ENCODE measurements at places on chromosomes 4 and X.

DNA sequence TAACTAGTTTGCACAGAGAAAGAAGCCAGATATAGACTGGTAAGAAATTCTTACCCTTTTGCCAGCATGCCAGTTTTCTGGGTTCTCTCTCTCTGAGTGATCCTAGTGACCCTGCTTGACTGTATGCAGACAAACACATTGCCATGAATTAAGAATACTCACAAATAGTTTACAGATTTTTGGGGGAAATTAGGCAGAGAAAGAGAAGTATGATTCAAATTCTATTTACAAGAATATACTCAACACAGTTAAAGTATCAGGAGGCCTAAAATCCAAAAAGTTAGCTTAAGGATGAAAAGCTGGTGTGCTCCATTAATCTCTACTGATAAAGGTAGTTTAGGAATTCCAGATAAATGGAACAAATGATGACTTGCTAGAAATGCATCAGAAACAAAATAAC is 18.4 kb downstream of the MOB1B start:
- DNase-seq = no peak

- no peak for DNase-seq
Observed at GRCh38 chr4:25233194-25233593, 639 bp upstream of the PI4K2B start.

DNA sequence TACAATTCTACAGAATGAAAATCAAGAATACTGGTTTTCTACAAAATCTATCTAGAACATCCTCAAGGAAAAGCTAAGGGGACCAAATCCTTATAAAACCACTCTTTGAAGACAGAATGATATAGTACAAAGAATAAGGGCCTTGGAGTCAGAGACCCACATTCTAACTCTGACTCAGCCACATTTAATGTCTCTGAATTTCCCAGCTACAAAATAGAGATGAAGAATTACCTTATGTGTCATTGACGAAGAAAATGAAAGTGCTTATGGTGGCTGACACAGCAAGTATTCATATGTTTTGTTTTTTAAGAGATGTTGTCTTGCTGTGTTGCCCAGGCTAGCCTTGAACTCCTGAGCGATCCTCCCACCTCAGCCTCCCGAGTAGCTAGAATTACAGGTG is 35.9 kb upstream of the CXorf38 start:
- no peak for DNase-seq

DNA sequence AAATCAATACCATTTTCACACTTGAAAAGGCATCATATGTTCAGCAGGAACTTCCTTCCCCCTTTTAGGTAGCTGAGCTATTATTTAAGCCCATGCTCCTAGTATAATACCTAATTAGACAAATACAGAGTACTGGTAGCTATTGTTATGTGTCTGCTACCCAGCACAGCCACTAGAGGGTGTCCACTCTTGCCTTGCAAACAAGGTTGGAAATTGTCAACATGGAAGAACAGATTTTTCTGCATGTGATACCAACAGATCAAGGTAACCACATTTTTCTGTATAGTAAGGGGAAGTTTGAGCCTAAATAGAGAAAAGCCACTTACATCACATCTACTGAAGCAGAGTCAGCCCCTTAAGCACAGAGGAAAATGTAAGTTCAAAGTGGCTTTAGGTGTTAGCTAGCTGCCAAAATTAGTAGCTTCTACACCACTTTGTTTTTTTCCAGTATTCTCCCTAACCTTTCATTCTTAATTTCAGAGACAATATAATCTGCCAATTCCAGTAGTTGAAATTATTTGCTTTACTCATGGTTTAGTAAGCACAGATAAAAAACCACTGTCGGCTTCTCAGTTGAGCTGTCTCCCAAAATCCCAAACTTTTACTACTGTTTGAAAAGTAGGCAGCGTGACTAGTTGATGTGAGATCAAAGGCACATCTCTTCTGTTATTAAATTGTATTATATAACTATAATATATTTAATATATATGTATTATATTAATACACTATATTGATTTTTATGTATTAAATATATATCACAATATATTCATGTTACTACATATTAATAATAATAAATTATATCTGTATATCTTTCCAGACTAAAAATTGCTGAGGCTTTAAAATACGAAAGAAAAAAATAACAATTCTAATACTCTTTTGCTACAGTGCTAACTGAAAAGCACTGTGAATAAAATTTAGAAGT is 38.2 kb downstream of the EDNRA start:
- no peak for DNase-seq

- DNase-seq = no peak
Observed at GRCh38 chrX:150621652-150622051, 53.2 kb downstream of the MTM1 start.

DNA sequence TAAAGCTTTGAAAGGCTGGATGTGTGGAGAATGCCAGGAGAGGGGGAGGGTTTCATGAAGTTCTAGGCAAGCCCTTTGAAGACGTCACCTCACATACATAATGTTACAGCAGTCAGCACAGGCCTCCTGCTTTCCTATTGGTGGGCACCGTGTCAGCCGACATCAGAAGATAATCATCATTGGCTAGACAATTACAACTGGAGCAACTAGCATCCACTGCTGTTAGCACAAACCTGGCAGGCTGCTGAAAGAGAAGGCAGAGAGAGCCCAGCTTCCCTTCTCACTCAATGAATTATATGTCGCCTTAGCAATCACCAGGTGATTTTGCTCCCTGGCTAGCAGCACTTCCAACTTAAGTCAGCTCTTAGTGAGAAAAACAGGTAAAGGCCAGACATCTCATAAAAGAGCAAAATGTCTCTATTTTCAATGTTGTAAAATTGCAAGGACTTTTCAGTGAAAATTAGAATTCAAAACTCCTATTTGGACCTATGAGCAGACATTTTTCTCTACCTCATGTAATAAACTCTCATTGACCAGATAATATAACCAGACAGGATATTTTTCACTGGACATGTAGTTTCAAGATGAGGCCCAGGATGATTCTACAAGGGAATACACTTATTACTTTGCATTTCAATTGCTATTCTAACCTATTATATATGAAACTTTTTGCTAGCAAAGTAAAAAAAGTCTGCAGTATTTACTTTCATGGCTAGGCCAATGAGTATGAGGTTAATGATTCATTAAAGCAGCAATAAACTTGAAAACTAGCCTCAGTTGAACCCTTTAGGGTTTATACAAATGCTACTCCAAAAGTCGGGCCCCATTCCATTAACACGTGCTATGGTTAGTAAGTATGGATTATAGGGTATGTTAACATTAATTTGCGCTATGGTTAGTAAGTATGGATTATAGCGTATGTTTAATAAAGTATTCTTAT is 4.3 kb downstream of the ELOVL6 start:
- peak; percentile 35 for DNase-seq

- no peak for DNase-seq
Observed at GRCh38 chrX:136046295-136047015, 61.2 kb downstream of the SLC9A6 start.

DNA sequence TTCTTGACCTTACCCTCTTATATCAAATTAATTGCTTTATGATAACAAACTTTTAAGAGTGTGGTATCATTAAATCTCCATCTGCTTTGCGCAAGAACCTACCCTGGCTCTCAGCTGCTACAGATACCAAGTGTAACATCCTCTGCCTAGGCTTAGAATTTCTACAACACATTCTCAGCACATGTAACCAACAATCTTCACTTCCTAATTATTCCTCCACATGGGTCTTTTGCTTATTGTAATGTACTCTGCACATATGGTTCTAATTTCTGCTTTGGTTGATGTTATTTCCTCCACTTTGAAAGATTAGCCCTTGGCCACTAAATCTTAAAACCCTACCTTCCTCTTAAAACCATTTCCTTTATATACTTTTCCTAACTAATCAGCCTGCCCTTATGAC is 242.4 kb downstream of the ARHGAP24 start:
- no peak for DNase-seq

DNA sequence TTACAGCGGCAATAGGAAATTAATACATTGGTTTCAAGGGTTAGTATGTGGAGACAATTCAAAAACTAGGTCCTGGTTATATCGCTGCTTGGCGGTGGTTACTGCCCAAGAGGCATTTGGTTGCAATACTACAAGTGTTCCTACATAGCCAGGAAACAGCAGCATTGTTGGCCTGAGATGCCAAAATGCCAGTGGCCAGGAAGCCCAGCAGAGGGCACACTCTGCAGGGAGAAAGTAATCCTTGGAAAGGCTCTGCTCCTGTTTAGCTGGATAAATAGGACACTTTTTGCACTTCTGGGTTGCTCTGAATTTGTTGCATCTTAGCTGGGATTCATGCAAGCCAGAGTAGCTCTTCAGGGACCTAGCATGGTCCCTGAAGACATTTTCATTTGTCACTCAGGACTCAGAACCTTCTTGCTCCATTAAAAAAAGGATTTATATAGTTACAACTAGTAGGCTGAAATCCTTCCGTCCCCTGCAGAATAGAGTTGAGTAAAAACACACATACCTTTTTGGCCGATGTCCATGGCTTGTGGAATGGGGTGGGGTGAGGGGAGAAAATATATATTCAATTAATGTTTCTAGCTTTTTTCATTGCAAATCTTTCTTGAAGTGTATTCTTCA is 8.1 kb upstream of the GPR119 start:
- DNase-seq = no peak

DNA sequence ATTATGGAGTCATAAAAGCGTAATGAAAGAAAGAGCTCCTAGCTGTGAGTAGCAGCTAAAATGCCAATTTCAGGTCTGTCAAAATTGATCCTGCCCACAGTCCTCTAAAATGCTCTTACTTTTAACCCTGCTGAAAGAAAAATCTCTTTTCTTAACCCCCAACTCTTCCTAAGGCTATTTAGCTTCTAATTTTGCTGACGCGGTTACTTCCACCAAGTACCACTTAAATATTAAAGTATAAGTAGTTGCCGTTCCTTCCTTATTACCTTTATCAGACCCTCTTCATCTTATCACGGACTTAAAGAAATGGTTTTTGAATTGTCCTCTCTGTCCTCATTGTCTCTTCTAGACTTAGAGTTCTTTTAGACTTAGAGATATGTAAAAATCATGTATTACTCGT is 272.2 kb downstream of the FRMPD4 start:
- DNase-seq = no peak

DNA sequence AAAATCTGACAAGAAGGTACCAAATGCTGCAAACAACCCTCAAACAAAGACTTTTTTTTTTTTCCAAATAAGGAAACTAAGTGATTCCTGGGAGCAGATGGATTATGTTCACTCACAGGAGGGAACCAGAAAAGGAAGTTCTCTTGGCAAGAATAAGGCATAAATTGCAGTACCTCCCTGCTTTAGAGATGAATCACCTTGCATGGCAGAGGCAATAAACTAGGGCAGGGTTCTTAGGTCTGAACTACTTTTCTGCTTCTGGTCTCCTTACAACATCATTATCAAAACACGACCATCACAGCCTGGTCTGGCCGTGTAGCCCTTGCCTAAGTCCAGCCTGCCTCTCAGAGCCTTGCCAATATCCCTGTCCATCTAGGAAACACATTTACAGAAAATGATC is 6.3 kb downstream of the TMEM31 start:
- no peak for DNase-seq

DNA sequence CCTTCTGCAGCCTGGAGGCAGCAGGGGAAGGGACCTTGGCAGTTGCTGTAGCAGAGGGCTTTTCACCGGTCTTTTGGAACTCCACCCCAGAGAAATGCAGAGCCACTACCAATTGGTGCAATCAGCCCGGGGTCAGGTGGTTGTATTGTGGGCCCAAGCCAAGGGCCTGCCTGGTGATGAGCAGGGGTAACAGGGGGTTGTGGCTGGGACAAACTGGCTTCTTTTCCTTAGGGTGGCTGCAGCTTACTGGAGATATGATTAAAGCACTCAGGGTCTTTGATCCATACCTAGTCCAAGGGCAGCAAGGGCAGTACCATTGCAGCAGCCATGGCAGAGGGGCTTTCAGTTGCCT is 28.1 kb downstream of the ENPEP start:
- DNase-seq = no peak

DNA sequence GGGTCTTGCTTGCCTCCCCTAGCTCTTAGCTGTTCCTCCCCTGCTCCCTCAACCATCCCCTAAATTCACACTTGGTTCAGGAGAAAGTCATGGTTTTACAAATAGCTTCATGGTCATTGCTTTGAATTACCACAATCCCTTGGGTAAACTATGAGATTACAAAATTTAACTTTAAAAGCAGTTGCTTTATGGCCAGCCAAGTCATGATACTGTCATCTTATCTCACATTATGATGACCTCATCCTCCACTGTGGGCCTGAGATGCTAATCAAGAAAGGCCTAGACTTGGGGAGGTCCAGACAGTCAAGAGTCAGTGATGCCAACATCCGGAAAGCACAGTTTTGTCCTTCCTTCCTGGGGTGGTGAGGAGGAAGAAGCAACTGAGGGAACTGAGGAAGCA is 10.5 kb upstream of the FGF16 start:
- no peak for DNase-seq

- DNase-seq = no peak
Observed at GRCh38 chr4:152363086-152363485, 172.8 kb downstream of the FBXW7 start.

- DNase-seq = no peak
Observed at GRCh38 chr4:149065753-149066152, 623.5 kb upstream of the NR3C2 start.

DNA sequence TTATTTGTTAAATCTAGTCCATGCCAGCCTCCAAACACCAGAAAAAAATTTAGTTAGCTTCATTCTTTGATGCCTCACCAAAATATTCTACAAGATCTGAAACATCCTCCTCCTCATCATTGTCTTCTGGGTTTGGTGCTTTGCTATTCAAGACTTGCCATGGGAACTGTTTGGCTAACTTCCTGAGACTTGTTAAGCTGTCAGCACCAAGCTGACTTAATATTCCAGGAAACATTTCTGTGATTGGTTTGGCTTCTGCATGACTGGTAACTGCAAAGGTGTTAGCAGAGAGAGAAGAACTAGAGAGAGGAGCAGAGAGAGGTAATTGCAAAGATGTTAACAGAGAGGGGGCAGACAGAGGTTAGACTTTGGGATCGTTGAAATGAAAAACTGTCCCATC is 101.3 kb downstream of the PALLD start:
- no peak for DNase-seq

DNA sequence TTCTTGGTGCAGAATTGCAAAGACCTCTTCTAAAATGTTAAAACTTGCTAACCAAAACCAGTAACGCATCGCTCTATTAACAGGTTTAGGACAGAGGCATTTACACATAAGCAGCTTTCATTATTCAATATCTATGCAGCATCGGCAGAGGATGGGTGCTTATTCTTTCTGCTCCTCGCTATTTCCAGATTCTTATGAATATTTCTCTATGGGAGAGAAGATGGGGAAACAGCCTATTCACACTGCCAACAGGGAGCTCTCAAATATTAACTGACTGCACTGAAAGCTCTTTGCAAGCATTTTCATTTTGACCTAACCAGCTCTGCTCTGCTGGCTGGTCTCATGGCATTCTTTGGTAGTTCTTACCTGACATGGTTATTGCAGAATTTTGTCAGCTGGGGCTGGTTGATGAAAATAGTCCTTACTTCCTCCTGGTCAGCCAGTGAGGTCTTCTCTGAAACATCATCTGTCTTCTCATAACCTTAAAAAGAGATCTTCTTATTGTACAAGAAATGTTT is 30.2 kb downstream of the ATP8A1 start:
- DNase-seq = no peak

DNA sequence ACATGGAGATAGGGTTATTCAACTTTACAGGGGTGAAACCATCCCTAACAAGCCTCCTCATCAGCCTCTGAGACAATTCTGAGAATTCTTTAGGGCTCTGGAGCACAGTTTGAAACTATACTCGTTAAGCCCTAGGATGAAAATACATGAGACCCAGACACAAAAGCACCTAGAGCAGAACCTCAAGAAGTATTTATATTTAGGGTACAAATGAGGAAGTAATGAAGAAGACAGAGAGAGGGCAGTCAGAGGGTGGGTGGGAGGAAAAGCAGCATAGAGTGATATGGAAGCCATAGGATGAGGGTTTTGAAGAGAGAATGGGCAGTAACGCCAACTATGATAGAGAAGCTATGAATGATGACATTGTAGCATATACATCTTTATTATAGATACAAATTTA is 250.3 kb downstream of the DCLK2 start:
- no peak for DNase-seq

All from stimulated activated CD8-positive, alpha-beta memory T cell treated with anti-CD3 and anti-CD28 coated beads, Interleukin-4, amount 100 ng/mL, for 4 hours (primary cell).